ENCODE measurements at places on chromosomes 7 and 10. TPM values are rescaled to one million over a fixed set of nuclear protein-coding genes. Genes with fewer than 3 reads are reported as not detected.

DNA sequence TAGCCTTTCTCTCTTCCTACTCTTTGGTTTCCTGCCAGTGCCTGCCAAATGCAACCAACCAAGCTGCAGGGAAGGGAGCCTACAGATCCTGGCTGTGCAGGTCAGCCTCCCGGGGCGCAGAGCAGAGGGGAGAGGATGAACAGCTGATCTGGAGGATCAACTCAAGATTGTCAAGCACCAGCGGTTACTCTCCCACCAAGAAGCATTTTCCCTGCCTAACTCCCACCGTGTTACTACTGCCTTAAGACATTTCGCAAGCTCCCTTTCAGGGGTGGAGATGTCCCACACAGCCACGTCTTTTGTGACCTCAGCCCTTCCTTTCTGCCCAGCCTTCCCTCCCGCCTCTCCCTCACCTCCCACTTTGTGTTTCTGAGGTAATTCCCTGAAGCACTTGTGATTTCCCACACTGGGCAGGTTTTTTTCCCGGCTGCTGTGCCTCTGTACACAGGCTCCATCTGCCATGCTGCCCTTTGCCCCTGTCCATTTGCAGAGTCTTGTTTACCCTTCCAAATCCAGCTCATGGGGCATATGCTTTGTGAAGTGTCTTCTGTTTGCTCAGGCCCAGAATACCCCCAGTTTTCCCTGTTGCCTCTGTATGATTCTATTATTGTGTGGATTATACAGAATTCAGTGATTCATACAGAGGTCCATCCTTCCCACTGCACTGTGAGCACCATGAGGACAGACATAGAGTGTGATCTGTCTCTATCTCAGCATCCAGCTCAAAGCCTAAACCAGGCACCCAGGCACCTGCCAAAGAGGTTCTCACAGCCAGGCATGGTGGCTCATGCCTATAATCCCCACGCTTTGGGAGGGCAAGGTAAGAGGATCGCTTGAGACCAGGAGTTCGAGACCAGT lies 40.9 kb upstream of the PAPSS2 start:
- no peak for DNase-seq

- DNase-seq = no peak
Measured at GRCh38 chr10:101228966-101229265, 347 bp downstream of the LBX1 start.

- peak; percentile 21 for DNase-seq
Measured at GRCh38 chr10:91220954-91221675, 652 bp downstream of the PCGF5 start.

GRCh38 chr7:27438881-27439589 lies 196.4 kb downstream of the EVX1 start:
- no peak for DNase-seq

DNA sequence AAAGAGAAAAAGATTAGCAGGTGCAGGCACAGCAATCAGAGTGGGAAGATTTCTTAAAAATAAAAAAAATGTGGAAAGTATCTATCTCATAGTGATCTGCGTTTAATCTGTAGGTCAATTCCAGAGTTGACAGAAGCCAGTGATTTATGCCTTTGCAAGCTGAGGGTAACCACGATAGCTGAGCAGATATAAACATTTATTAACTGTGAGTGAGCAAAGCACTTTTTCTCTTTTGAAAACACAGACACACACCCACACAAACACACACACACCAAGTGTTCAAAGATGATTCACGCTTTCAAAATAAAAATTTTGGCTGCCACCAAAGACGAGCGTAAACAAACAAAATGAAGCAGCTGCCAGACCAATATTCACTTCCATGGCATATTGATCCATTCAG lies 243.2 kb upstream of the SLC26A5 start:
- DNase-seq = no peak

DNA sequence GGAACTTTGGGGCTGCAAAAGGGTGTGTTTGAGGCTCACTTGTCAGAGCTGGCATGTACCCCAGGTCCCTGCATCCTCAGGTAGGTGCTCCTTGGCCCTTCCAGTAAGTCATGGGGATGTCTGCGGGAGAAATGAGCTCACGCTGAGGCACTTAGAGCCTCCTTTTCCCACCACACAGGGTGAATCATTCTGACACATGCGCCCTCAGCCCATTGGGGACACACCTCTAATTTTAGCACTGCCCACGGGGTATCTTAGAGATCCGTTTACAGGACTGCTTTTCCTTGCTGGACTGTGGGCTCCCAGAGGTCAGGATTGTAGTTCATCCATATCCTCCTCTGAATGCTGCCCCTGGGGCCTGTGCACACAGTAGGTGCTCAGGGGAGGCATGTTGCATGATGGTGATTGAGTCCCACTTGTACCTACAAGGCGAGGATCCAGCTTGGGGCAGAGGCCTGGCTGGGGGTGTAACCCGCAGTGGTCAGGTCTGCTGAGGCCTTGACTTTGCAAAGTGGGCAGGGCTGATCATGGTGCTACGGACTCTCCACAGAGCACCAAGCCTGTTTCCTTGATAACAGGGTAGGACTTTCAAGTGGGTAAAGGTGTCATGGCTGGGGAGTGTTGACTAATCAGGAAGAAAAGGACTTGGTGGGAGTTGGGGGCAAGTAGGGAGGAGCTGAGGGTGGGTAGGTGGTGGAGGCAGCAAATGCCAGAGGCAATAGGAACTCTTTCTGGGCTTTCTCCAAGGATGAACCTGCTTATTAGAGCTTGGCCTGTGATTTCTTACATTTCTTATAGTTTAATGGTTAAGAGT lies 5.8 kb downstream of the TSPAN15 start:
- DNase-seq = no peak

GRCh38 chr7:128170461-128170860 lies 70.6 kb upstream of the LEP start:
- no peak for DNase-seq

DNA sequence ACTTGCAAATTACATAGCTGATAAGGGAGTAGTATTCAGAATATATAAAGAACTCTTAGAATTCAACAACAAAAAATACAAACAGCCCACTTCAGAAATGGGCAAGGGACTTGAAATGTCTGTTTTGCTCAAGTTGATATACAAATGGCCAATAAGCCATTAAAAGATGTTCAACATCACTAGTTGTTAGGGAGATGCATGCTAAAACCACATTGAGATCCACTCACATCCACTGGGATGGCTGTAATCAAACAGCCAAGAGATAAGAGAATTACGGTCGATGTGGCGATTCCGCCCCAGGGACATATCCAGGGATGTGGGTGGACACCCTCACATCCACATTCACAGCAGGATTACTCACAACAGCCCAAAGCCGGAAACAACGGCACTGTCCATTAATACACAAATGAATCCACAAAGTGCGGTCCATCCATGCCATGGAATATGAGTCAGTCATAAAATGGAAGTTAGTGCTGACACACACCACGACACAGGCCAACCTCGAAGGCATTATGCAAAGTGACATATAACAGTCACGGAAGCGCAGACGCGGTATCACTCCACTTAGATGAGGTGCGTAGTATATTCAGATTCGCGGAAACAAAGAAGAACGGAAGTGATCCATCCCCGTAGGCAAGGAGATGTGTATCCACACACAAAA lies 227.8 kb downstream of the DNAJB6 start:
- no peak for DNase-seq

DNA sequence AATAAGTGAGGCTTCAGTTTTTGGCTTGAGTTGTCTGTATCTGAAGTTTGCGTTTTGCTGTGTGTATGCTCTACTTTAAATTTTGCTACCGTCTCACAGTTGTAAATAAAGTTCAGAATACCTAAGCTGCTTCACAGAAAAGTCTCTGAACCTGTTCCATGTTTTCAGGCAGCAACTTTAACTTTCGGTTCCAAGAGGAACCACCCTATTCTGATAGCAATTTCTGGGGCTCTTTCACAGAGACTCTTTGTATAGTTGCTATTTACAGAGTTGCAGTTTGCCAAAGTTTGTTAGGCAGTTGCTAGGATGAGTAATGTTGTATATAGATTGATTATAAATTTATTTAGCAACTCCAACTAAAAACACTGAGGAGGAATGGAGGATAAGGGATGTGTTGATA lies 5.7 kb downstream of the FAM221A start:
- DNase-seq = no peak

DNA sequence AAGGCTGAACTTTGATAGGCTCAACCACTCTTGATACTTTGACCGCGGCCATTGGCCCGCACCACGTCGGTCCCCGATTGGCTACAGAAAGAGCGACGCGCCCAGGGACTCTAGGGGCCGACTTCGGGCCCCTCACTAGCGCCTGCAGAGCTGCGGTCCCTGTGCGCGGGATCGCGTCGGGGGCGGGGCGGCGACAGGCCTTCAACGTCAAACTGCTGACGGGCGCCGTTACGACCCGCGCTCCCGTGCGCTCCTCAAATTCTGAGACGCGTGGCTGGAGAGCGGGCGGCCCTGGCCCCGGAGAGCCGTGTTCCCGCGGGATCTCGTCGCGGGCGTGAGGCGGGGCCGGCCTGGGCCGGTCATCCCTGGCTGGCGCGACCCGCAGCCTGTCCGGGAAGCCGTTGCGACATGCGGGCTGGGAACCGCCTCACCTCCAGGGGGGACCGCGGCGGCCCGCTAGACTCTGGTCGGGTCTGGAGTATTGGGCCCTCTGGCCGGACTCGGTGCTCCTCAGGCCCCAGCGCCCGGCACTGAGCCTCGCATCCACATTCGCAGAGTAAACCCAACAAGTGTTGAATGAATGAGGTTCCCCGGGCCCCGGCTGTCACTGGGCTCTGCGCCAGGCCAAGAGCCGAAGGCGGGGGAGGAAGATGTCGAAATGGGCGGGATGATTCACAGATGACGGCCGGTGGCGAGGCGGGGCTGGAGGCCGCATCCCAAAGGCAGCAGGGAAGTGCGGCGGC lies 643 bp upstream of the SLC25A28 start:
- peak; percentile 100 for DNase-seq

DNA sequence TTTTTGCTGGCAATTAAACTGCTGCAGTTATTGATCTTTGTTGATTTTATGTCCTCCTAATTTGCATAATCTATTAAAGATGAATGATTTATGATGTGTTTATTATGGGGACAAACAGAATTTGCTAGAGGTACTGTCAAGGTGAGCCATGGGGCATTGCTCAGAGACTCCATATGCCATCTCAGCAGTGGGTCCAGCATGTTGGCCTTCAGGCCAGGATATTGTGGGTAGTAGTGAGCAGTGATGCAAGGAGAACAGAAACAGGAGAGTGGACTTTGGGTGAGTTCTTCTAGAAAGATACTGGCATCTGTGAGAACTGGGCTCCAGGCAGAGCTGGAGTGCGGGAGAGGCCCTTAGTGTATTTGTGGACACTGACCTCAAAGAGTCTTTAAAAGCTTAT lies 65.9 kb downstream of the PAX2 start:
- DNase-seq = no peak

GRCh38 chr7:107469929-107470328 lies at the start of gene GPR22:
Gene GPR22 (plus strand): TSS chr7:107470057. CDS start chr7:107474061, 4,004 bp downstream.
- peak; percentile 46 for DNase-seq

GRCh38 chr10:43261578-43262396 lies 5.1 kb downstream of the RASGEF1A start:
- no peak for DNase-seq

DNA sequence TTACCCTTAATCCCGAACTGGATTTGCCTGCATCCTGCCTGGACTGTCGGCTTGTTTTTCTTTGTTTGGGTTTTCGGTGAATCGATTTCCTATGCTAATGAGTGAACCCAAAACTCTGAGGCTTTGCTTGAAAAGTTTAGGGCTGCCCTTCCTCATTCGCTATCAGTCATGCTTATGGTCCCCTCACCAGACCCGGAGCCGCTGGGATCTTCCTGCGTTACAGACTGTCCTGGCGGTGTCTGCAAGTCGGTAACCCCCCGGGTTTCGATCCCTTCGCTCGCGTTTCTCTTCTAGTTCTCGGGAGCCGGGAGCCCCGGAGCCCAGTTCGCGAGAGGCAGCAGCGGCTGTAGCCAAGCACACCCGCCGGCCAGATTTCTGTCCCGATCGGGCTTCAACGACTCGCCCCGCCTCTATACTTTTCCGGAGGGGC lies 2.2 kb downstream of the EMX2 start:
- DNase-seq = no peak

- DNase-seq = no peak
Measured at GRCh38 chr7:28065721-28066285, 114.8 kb downstream of the JAZF1 start.

DNA sequence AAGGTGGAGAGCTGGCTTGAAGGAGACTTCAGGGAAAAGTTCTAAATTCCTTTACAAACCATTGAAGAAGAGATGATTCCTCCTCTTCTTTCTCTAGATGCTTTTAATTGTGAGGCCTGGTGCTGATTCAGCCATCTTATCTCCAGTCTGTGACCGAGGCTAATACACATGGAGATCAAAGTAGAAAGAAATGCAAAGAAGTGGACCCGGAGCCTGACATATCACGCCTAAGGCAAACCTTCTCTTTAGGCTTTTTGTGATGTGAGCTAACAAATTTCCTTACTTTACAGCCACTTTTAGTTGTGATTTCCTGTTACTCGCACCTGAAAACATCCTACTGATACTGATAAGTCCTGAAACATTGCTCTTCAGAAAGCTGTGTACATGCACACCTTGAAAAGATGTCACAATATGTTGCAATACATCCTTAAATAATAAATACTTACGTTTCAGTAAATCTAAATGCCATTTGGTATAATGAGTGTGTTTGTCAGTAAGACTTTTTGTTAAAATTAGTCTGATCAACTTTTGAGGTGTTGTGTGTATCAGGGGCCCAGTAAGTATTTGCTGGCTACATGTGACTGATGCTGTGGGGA lies 192.4 kb downstream of the BAMBI start:
- no peak for DNase-seq

DNA sequence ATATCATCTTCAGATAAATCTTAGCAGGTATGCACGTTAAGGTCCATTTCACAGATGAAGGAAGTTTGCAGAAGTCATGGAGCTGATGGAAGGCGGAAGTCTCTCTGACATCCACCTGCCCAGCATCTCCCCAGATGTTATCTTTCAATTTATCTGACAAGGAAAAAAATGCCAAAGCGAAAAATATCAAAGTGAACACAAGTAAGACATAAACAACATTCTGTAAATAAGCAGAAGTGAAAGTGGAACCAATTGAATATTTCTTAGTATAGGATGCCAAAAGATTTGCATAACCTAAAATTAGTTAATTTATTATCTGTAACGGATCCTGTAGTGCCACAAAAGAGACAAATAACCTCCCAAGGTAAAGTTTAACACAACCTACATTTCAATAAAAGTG lies 73.6 kb upstream of the NEBL start:
- DNase-seq = no peak

Gene VPS37D
- total RNA-seq = 10.1 TPM

Gene EGFR
- 23.4 TPM for total RNA-seq

Gene SMARCD3
- total RNA-seq = 59.0 TPM

Gene SMKR1
- not detected for total RNA-seq

Gene PNLIPRP1
- 2.9 TPM for total RNA-seq

Gene TRIM50
- 0.48 TPM for total RNA-seq

Gene KBTBD2
- total RNA-seq = 74.6 TPM

Gene RBAK
- total RNA-seq = 26.0 TPM

Gene VWA2
- 2.2 TPM for total RNA-seq

Gene GBF1
- total RNA-seq = 17.1 TPM

Gene PARD3
- 27.0 TPM for total RNA-seq

Gene GPR146
- total RNA-seq = 14.9 TPM
